ENCODE measurements at places on chromosomes 1 and 21.
A peak's percentile ranks its signal among the peaks of the same experiment; 100 is the strongest.

- H3K36me3 ChIP-seq = no peaks in the 10 kb centered on the region
- H3K4me1 ChIP-seq = no peaks in the 10 kb centered on the region
- H3K27me3 ChIP-seq = no peaks in the 10 kb centered on the region
Observed at GRCh38 chr21:29490016-29490415, 191.3 kb downstream of the BACH1 start.

DNA sequence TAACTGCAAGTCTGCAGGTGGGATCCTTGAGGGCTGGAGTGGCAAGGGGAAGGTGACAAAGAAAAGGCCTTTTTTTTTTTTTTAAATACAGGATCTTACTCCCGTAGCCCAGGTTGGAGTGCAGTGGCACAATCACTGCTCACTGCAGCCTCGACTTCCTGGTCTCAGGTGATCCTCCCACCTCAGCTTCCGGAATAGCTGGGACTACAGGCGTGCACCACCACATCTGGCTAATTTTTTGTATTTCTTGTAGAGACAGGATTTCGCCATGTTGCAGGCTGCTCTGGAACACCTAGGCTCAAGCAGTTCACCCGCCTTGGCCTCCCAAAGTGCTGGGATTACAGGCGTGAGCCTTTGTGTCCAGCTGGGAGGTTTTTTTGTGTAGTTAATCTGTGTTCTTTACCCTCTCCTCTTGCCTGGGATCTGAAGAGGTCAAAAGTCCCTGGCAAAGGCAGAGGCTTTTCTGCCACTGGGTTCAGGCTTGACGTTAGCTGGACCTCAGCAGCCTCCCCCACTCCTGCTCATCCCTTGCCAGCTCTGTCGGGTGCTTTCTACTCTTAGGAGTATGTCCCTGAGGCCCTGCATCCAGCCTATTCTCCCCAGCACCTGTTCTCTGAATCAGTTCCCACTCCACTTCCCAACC lies 5.2 kb downstream of the IL6R start:
- H3K4me1 ChIP-seq = peaks cover 98% of the 10 kb centered on the region
- no peaks in the 10 kb centered on the region for H3K27me3 ChIP-seq
- H3K27ac ChIP-seq = peak overlapping the region; percentile 11
- DNase-seq = no peak
- H3K4me3 ChIP-seq = no peak overlapping the region
- no peaks in the 10 kb centered on the region for H3K36me3 ChIP-seq

- peaks cover 34% of the 10 kb centered on the region for H3K4me1 ChIP-seq
- H3K27ac ChIP-seq = peak overlapping the region; percentile 84
- no peaks in the 10 kb centered on the region for H3K27me3 ChIP-seq
- peak overlapping the region; percentile 46 for H3K4me3 ChIP-seq
Observed at GRCh38 chr1:94863297-94863911, 43.2 kb downstream of the SLC44A3 start.

- H3K27ac ChIP-seq = no peak overlapping the region
- H3K4me1 ChIP-seq = no peaks in the 10 kb centered on the region
- no peak for DNase-seq
- no peaks in the 10 kb centered on the region for H3K36me3 ChIP-seq
Observed at GRCh38 chr1:177746155-177746554, 223.7 kb downstream of the SEC16B start.

DNA sequence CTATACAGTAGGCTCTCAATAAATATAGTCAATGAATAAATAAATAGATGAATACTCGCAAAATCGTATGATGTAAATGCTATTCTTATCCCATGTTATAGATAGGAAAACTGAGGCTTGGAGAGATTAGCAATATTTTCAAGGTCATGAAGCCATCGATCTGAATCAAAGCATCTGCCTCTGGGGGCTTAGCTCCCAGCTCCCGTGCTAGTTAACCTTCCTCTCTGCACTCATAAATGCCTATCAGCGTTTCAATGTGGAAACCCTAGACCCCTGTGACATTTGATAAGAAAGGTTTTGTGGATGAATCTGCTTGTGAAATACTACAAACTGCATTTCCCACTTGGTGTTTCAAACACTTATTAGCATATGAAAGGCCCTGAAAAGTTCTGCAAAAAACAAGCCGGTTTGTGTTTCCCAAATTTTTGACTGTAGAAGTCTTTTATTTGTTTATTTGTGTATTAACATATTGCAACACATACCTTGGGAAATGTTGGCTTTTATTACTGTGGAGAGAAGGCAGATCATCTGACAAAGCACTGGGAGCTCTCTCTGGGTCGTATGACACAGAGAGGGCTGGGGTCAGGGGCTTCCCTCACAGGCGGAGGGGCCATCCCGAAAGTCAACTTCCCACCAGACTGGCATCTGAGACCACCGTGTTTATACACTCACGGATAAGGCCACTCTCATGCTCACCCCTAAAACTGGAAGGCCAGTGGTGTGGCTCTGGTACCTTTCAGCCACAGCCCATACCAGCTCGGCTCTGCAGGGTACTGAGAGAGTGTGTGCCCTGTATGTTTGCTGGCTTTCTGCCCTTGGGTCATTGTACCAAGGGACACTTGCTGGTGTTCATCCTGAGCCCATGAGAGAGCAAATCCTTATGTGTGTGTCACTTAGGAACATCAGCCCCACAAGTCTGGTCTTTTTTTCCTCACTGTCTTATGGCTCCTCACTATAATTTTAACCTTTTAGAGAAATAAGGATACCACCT lies 993 bp upstream of the PROK1 start:
- H3K27me3 ChIP-seq = no peaks in the 10 kb centered on the region
- DNase-seq = no peak
- H3K4me1 ChIP-seq = no peaks in the 10 kb centered on the region
- no peak overlapping the region for H3K27ac ChIP-seq
- H3K36me3 ChIP-seq = no peaks in the 10 kb centered on the region
- H3K4me3 ChIP-seq = no peak overlapping the region

- peaks cover 2% of the 10 kb centered on the region for H3K27me3 ChIP-seq
- no peak within 1 kb of the TSS for H3K27ac ChIP-seq
- DNase-seq = no peak
- peaks cover 13% of the 10 kb centered on the region for H3K4me1 ChIP-seq
- no peaks in the 10 kb centered on the region for H3K36me3 ChIP-seq
Observed at GRCh38 chr1:207495801-207496792, at the start of gene CR1. Gene CR1 (plus strand): TSS chr1:207496157. CDS start chr1:207496268, 111 bp downstream.

DNA sequence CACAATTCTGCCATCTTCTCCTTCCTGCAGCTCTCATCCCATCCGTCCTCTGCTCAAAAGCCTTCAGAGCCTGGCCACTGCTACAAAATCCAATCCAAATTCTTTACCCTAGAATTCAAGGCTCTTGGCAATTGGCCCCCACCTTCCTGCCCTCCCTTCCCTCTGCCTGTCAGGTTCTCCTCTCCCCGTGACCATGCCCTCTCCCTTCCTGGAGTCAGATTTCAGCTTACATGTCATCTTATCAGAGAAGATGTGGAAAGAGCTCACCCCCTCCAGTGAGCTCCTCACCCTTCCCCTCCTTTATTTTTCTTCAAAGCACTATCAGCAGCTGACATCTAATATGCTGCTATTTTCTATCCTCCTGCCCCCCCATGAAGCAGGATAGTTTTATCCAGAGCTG lies 86.9 kb downstream of the GRIK3 start:
- peaks cover 35% of the 10 kb centered on the region for H3K27me3 ChIP-seq
- H3K4me1 ChIP-seq = no peaks in the 10 kb centered on the region
- H3K4me3 ChIP-seq = no peak overlapping the region

GRCh38 chr21:44279354-44280260 lies 6.1 kb upstream of the AIRE start:
- no peaks in the 10 kb centered on the region for H3K36me3 ChIP-seq
- no peak overlapping the region for H3K27ac ChIP-seq
- no peak for DNase-seq

DNA sequence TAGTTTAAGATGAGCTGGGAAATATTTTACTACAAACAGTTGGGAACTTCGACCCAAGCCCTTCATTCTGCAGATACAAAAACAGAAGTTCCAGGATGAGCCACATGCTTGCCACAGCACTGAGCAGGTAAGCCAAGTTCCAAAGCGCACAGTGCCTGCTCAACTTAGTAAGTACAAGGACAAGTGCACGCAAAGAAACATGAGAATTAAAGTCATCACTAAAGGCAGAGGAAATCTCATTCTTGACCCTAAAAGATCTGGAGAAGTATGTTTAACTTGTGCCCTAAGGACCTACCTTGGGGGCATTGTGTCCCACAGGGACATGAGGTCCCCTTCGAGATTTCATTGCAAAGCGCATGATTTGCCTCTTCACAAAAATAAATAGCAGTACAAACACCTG lies 1.2 kb upstream of the UBAP2L start:
- DNase-seq = no peak
- H3K36me3 ChIP-seq = no peaks in the 10 kb centered on the region
- no peaks in the 10 kb centered on the region for H3K27me3 ChIP-seq
- H3K4me1 ChIP-seq = peaks cover 34% of the 10 kb centered on the region

GRCh38 chr1:41167667-41168066 lies 74.4 kb downstream of the SCMH1 start:
- H3K27me3 ChIP-seq = no peaks in the 10 kb centered on the region
- H3K36me3 ChIP-seq = peaks cover 12% of the 10 kb centered on the region
- no peak overlapping the region for H3K27ac ChIP-seq
- DNase-seq = no peak
- no peak overlapping the region for H3K4me3 ChIP-seq
- H3K4me1 ChIP-seq = no peaks in the 10 kb centered on the region

GRCh38 chr1:218531936-218532335 lies 186.8 kb downstream of the TGFB2 start:
- no peak for DNase-seq
- no peak overlapping the region for H3K4me3 ChIP-seq

DNA sequence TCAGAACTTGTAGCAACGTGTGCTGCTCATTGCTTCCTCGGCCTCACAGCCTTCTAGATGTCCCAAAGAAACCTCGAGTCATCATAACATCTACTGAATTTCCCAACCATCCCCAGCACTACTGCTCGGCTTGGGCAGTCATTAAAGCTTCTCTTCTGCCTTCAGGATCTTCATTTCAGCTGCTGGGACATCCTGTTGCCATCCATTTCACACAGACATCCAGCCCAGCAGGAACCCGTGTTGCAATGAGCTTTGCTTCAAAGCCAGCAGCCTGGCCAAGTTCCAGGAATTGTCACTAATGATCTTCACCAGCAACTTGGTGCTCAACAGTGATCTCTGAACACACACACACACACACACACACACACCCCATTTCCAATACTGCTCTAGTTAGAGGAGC lies 18.5 kb downstream of the WLS start:
- no peak overlapping the region for H3K4me3 ChIP-seq
- peak overlapping the region; percentile 71 for H3K27ac ChIP-seq
- no peaks in the 10 kb centered on the region for H3K27me3 ChIP-seq
- DNase-seq = no peak
- H3K4me1 ChIP-seq = peaks cover 14% of the 10 kb centered on the region

- no peak overlapping the region for H3K4me3 ChIP-seq
- H3K27me3 ChIP-seq = no peaks in the 10 kb centered on the region
- DNase-seq = no peak
- H3K36me3 ChIP-seq = no peaks in the 10 kb centered on the region
- H3K27ac ChIP-seq = no peak overlapping the region
Observed at GRCh38 chr1:18064534-18064933, 43.1 kb upstream of the IGSF21 start.

DNA sequence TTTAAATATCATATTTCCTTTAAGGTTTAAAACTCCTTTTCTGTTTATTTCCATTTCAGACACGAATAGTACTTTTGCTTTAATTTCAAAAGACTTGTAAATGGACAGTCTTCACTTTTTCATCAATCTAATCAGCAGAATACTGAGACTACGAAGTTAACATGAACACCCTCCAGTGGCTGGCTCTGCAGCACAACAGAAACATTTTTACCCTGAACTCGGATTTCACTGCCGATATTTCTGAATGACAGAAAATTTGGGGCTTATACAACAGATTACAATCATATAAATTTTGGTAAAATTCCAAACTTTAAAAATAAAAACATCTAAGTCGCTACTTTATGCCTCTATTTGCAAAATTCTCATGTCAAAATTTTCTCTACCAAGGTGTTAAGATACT lies 86.2 kb downstream of the AKT3 start:
- no peak overlapping the region for H3K27ac ChIP-seq
- no peak overlapping the region for H3K4me3 ChIP-seq
- no peak for DNase-seq

GRCh38 chr1:47786316-47786715 lies 210.9 kb downstream of the TRABD2B start:
- H3K27ac ChIP-seq = peak overlapping the region; percentile 22
- no peak overlapping the region for H3K4me3 ChIP-seq
- no peaks in the 10 kb centered on the region for H3K27me3 ChIP-seq
- H3K36me3 ChIP-seq = no peaks in the 10 kb centered on the region
- peaks cover 3% of the 10 kb centered on the region for H3K4me1 ChIP-seq

DNA sequence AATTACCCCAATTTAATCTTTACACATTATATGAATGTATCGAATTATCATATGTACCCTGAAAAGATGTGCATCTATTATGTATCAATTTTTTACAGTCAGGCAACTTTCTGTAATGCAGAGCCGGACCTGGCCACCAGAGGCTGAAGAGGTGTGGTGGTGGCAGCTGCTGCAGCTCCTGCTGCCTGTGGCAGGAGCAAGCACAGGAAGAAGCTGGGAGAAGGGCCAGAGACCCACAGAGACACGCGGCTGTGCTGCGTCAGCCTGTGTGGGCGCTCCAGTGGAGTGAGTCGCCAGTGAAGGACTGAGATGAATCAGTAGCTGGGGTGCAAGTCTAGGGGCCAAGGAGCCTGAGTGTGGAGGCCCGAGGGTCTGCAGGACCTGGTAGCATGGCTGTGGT lies 74.3 kb upstream of the COG2 start:
- no peak for DNase-seq
- H3K4me3 ChIP-seq = no peak overlapping the region
- peaks cover 4% of the 10 kb centered on the region for H3K4me1 ChIP-seq
- H3K36me3 ChIP-seq = no peaks in the 10 kb centered on the region

GRCh38 chr21:39837861-39838359 lies 29.3 kb upstream of the PCP4 start:
- no peaks in the 10 kb centered on the region for H3K27me3 ChIP-seq
- no peaks in the 10 kb centered on the region for H3K36me3 ChIP-seq
- no peaks in the 10 kb centered on the region for H3K4me1 ChIP-seq
- H3K4me3 ChIP-seq = no peak overlapping the region

GRCh38 chr21:41045534-41046268 lies 122.3 kb upstream of the BACE2 start:
- H3K4me1 ChIP-seq = no peaks in the 10 kb centered on the region
- no peak overlapping the region for H3K27ac ChIP-seq
- DNase-seq = no peak
- no peak overlapping the region for H3K4me3 ChIP-seq
- no peaks in the 10 kb centered on the region for H3K27me3 ChIP-seq

GRCh38 chr1:185279571-185279970 lies 37.5 kb downstream of the IVNS1ABP start:
- no peaks in the 10 kb centered on the region for H3K36me3 ChIP-seq
- no peak overlapping the region for H3K4me3 ChIP-seq
- DNase-seq = no peak

All from esophagus squamous epithelium (tissue), 5 donors.